ENCODE measurements at places on chromosomes 1 and 21.
A peak's percentile ranks its signal among the peaks of the same experiment; 100 is the strongest.

DNA sequence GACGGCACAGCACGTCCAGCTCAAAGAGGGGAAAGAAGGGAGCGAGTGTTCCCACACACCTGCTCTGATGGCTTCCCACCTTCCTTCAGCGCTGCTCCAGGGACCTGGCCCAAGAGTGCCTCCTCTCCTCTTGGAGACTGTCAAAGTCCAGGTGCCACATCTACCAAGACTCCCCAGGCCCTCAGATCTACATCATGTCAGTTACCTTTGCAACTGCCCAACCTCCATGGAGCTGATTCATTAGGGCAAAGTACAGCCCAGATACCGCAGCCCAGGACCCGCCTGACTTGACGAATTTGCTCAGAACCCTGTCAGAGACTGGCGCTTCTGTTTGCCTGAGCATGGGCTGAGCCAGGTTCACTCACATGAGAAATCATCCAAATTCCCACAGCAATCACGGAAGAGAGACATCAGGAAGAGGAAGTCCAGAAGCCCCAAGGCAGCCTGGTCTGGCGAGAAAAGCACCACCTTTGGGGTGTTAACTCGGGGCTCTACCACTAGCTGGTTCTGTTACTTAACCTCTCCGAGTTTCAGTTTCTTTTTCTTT lies at the start of gene SEC16B:
TSS of gene SEC16B (minus strand) at position 234 of the 547 bp plus-strand sequence. CDS start 2,077 bp downstream, outside the sequence.
- no peak for DNase-seq

- no peak for DNase-seq
Measured at GRCh38 chr1:63545780-63546179, 22.5 kb downstream of the EFCAB7 start.

- DNase-seq: no peak
Measured at GRCh38 chr1:50295566-50295965, 127.7 kb downstream of the DMRTA2 start.

- peak; percentile 99 for DNase-seq
Measured at GRCh38 chr1:156212833-156213643, at the start of gene PMF1. Gene PMF1, plus strand, starts transcription at chr1:156213007. Its CDS starts 9 bp downstream, at chr1:156213016.

DNA sequence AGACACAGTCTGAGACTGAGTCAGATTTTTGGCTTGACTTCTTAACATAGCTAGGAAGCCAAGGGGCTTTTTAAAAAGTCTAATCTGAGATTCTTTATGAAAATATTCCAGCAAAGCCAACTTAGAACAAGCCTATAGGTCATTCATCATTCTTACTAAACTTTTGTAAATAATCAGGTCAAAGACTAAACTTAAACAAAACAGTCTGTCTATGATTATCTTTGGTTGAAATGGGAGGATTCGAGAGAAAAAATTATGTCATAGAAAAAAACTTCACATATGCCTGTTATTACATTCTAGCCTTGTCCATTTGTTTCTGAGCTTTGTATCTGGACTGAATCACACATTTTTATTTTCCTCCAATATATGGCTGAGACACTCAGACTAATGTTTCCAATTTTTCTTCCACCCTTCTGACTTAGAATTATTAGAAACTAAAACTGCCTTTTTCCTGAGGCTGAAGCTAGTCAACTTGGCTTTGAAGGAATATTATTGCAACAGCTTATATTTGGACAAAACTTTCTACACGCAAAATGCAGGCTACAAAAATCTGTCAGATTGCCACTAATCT lies 83.3 kb downstream of the ETS2 start:
- DNase-seq: no peak

- DNase-seq: no peak
Measured at GRCh38 chr1:62826901-62827300, 43.0 kb downstream of the ATG4C start.

DNA sequence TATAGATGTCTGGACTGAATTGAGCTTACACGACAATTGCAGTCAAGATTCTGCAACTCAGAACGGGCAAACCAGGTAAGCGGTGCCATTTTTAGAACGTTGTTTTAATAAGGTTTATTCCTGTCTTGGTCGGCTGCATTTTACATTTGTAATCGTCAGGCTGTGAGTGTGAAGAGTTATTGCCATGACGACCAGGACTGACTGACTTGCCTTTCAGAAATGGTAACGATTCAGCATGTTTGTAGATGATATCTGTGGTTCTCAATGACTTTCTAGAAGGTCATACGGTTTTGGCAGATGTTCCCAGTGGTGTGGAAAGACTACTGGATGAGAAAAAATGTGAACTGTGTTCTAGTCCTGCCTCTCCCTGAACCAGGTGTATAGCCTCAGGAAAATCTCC lies 271.3 kb upstream of the B3GALT2 start:
- no peak for DNase-seq

- no peak for DNase-seq
Measured at GRCh38 chr1:186782791-186783190, 46.0 kb upstream of the PLA2G4A start.

DNA sequence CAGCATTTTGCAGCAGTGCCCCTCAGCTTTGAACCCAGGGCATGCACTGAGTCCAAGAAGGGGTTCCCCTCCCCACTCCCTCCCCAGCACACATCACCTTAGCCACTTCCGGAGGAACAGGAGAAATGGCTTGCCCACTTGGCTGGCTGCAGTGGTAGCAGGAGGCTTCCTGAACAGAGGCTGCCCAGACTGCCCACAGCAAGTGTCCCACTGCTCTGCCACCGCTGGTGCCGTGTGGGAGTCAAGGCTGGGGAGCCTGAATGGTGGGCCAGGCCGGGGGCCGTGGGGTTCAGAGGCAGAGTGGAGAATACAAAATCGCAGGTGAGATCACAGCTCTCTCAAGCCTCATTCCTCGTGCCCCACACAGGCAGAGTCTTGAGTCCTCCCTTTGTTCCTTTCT lies 34.5 kb downstream of the CD247 start:
- DNase-seq: no peak

DNA sequence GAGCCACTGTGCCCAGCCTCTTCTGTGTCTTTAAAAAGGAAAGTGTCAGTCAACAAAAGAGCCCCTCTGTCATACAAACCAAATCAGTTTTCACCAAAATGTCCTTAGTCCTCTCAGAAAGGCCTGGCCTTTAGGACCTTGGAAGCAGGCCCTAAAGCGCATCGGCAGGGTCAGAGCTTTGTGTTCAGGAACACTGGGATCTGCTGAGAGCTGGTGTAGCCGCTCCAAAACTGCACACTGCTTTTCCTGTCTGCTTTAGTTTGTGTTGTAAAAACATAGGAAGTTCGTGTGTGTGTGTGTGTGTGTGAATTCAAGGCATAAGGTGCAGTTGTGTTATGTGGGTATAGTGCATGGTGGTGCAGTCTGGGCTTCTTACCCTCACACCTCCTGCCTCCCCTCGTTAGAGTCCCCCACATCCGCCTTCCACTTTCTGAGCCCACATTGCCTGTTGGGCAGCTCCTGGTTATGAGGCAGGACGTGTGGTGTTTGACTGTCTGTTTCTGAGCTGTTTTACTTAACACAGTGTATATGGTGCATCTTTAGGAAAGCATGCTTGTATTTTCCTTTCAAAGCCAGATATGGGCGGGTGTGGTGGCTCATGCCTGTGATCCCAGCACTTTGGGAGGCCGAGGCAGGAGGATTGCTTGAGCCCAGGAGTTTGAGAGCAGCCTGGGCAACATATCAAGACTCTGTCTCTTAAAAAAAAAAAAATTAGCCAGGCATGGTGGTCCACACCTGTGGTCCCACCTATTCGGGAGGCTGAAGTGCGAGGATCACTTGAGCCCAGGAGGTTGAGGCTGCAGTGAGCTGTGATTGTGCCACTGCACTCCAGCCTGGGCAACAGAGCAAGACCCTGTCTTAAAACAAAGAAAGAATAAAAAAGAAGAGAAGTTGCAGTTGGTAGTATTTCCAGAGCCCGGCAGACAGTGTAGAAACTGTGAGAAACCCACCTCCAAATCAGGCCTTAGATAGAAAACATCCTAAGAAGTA lies 12.4 kb downstream of the IBA57 start:
- no peak for DNase-seq

GRCh38 chr1:3777647-3778589 lies 5.4 kb downstream of the SMIM1 start:
- no peak for DNase-seq

DNA sequence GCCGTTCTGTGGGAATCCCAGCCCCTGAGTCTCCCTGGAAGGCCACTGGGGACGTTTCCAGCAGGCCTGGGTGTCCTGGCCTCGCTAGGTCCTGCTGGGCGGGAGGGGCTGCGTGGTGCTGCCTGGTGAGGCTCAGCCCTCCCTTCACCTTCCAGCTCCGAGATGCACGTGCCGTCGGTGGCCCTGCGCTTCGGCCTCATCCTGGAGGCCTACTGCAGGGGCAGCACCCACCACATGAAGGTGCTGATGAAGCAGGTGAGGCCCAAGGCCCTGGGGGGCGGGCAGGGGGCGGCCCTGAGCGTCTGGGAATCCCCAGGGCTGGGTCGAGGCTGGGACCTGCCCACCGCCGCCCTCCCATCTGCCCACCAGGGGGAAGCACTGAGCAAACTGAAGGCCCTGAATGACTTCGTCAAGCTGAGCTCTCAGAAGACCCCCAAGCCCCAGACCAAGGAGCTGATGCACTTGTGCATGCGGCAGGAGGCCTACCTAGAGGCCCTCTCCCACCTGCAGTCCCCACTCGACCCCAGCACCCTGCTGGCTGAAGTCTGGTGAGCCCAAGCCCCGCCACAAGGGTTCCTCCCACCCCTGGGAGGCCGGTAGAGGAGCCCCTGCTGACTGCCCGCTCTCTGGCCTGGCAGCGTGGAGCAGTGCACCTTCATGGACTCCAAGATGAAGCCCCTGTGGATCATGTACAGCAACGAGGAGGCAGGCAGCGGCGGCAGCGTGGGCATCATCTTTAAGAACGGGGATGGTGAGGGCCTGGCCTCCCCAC lies 70.3 kb downstream of the PIK3CD start:
- no peak for DNase-seq

- DNase-seq: no peak
Measured at GRCh38 chr1:23246274-23246673, 29.0 kb upstream of the HTR1D start.

GRCh38 chr1:34460193-34460592 lies 283.5 kb downstream of the C1orf94 start:
- DNase-seq: peak; percentile 33

DNA sequence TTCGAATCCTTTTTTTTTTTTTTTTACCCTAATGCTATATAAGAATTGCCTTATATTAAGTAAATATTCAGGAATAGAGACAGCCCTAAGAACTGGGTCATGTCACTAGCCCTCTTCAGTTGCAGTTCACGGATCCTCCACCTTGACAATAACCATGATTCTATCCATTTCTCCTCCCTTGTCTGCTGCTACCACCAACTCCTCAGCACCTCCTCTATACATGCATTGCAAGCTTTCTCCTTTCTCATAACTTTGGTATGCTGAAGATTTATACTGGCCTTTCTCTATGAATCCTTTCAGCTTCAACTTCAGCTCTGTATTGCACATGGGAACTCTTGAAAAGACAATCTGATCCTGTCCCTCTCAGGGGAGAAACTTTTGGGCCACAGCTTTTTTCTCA lies 14.3 kb upstream of the DR1 start:
- DNase-seq: no peak

- DNase-seq: no peak
Measured at GRCh38 chr1:63739452-63739851, 34.4 kb upstream of the ROR1 start.

- DNase-seq: no peak
Measured at GRCh38 chr1:22618056-22618455, 18.4 kb upstream of the C1QA start.

DNA sequence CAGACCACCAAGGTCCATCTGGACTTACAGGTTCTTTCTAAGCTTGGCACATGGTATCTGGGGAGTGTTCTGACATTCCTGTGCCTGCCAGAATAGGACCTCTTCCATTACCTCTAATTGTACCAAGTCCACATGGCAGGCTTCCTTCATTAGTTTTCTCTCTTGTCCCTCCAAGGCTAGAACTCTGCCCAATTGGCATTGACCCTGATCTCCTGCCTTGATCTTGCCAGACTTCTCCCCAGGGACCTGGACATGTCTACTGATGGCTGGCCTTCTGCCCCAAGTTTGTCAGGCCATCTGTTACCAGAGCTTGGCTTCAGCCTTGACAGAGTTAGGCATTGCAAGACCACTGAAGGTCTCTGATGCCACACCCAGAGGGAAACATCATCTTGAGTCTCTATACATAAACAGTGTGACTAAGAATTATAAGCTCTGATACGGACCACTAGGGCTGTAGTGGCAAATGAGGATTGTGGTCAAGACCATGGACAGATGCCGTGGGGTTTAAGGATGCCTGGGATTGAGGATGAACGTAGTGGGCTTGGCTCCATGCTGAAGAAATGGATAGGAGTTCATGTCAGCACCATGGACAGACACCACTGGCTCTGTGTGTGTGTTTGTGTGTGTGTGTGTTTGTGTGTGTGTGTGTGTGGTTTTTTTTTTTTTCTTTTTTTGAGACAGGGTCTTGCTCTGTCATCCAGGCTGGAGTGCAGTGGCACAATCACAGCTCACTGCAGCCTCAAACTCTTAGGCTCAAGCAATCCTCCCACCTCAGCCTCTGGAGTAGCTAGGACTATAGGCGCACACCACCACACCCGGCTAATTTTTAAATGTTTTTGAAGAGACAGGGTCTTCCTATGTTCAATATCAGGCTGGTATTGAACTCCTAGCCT lies 19.5 kb upstream of the PSMB2 start:
- DNase-seq: no peak

DNA sequence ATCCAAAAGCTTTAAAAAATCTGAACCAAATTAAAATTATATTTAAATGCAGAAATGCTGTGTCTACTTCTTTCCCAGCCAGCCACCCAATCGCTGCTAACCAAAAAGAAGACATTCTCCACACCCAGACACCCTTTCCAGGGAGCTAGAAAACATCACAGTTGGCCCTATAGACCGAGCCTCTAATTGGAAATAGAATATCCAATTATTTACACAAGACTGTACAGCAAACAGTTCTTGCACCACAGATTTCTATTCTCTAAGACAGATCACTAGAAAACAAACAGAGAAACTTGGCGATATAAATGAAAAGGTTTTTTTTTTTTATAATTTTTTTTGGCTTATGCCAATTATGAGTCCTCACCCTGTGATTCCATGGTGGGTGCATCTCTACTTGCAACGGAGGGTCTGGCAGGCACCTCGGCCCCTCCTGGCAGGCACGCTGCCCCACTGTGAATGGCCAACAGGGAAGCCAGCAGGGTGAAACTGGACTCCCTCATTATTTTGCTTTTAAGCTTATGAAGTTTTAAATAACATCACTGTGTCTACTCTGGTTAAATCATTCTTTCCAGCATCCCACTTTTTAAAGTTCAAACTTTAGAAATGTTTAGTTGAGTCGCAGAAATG lies 29.2 kb downstream of the BCAR3 start:
- no peak for DNase-seq

DNA sequence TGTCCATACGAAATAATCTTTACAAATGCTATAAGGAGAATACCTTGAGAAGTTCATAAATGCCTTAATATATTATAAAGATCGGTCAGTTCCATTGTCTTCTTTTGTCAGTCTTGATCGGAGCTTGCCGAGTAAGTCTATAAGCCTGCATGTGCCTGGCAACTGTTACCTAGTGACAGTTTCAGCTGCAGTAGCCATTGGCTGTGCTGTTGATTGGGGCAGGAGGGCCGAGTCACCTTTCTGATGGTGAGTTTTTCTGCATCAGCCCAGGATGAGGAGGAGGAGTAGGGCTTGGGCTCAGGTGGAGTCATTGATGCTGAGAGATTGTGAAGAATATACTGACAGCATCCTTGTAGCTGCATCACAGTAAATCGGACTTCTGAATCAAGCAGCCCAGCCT lies 1.9 kb upstream of the GPR52 start:
- no peak for DNase-seq
